IPS-NIHi11 (cell line): ENCODE measurements at places on chromosomes 7 and 10.
A peak's percentile ranks its signal among the peaks of the same experiment; 100 is the strongest.

DNA sequence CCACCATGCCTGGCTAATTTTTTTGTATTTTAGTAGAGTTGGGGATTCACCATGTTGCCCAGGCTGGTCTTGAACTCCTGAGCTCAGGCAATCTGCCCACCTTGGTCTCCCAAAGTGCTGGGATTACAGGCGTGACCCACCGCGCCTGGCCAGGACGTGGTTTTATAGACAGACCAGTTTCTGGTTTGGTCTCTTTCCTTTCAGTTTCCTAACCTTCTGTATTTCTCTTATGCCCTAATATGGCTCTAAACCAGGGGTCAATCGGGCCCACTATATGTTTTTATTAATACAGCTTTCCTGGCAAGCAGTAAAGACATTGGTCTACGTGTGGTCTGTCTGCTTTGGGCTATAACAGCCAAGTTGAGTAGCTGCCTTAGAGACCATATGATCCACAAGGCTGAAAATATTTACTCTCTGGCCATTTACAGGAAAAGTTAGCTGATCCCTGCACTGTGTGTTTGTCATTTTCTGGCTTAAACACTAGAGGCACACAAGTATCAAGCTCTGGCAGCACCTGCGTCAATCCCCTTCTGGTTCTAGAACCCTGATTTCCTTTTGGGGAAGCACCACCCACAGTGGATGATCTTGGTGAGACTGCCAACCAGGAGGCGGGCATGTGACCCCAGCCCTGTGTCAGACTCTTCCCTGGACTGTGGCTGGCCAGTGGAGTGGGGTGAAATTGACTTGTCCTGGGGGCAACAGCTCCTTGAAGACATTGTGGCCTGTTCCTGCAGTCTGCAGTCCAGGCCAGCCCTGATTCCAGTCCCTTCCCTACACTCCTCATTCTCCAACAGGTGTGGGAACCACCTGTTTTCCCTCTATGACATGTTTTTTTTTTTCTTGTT is 497.2 kb downstream of the PLXNA4 start:
- DNase-seq, result no peak

DNA sequence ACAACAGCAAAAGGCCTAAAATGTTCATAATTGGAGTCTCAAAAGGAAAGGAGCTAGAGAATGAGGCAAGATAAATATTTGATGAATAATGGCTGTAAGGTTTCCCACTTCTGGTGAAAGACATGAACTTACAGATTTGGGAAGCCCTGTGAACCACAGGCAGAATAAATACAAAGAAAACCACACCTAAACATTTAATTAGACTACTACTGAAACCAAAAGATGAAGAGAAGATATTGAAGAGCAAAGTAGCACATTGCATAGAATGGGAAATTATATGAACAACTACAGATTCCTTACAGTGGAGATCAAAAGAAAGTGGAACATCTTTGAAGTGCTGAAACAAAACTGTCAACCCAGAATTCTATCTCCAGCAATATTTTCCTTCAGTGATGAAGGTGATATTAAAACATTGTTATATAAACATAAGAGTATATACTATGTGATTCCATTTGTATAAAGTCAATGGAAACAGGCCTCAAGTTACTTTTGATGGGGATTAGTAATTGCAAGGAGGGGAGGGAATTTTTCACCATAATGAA is 191.3 kb upstream of the KAT6B start:
- DNase-seq, result no peak

DNA sequence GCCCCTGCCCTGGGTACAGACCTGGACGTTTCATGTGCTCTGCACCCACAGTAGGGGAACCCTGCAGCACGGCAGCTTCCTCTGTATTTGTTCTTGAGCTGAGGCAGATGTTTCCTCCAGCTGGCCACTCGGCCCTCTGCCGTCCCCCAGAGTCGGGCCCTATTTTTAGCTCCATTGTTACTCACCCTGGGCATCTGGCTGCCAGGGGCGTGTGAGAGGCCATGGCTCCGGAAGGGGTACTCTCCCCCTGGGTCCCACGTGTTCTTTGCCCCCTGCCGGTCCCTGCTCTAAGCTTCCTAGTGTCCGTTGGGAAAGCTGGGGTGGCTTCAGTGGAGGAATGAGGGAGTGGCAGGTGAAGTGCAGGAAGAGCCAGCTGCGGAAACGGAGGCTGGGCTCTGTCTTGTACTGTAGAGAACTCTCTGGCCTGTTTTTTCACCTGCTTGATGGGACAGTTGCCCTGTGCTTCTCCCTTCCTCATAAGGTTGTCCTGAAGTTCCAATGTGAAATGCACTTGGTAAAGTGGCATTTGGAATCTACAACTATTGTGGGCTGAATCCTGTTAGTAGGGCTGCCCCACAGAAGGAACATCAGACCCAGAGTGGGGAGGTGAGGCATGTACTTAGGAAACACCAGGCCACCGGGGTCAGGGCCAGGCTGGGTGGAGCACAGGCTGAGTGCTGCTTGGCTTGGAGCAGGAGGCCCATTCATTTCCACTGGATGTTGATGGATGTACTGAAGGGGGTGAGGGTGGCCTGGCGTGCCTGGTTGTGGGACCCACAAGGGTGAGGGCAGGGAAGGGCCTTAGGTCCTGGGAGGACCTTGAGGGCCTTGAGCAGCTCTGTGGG is 30.6 kb downstream of the PALD1 start:
- peak; percentile 72 for DNase-seq

GRCh38 chr10:47351899-47352815 is 4.0 kb downstream of the RBP3 start:
- DNase-seq, result no peak

DNA sequence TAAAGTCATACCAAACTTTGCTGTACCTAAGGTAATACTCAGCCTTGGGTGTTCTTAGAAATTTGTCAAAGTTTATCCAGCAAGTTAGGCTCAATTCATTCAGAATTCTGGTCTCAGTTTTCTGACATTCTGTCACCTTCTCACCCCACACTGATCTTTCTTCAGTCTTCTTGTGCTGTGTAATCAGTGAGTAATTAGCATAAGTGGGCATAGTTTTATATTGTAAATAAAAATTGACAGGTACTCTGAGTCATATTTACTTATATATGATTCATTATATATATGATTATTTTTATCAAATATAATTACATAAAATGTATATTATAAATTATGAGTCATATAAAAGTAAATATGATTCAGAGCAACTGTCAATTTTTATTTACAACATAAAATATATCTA is 170.9 kb upstream of the MAGI2 start:
- DNase-seq, result no peak

- DNase-seq, result no peak
These were observed 21.0 kb upstream of the OPALIN start for GRCh38 chr10:96379758-96380157.

- DNase-seq, result no peak
These were observed 60.2 kb downstream of the ZNF277 start for GRCh38 chr7:112266595-112267270.

GRCh38 chr7:57354679-57355338 is 95.2 kb upstream of the ZNF716 start:
- no peak for DNase-seq

- DNase-seq, result no peak
These were observed 179.9 kb upstream of the TMEM106B start for GRCh38 chr7:12031186-12031585.

GRCh38 chr7:7165372-7165771 is 17.0 kb upstream of the C1GALT1 start:
- DNase-seq, result no peak

DNA sequence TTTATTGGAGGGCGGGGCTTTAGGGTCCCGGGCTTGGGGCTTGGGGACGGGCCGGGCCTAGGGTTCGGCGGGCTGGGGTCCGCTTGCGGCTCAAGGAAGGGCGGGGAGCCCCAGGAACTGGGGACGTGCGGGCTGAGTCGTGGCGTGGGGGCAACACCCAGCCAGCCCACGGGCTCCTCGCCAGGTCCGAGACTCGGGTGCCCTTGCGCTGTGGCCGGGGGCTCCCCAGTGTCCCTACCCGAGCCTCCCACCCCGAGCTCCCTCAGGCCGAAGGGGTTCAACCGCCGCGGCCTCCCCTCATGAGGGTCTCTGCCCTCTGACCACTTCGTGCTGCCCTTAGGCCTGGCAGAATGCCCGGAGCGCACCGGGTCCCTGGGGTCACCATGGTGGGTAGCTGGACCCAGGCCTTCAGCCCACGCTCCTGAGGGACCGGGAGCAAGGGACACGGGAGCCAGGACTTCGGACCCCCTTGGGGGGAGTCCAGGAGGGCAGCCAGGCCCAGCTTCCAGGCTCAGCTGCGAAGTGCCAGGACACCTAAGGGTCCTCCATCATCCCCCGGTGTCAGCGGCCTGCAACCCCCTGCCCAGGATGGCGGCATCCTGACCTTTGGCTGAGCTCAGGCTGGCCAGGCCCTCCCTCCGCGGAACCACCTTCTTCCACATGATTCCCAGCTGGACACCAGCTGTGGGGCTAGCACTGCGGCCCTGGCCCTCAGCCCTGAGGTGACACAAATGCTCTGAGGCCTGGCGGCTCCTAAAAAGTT is 524 bp upstream of the FUOM start:
- no peak for DNase-seq

DNA sequence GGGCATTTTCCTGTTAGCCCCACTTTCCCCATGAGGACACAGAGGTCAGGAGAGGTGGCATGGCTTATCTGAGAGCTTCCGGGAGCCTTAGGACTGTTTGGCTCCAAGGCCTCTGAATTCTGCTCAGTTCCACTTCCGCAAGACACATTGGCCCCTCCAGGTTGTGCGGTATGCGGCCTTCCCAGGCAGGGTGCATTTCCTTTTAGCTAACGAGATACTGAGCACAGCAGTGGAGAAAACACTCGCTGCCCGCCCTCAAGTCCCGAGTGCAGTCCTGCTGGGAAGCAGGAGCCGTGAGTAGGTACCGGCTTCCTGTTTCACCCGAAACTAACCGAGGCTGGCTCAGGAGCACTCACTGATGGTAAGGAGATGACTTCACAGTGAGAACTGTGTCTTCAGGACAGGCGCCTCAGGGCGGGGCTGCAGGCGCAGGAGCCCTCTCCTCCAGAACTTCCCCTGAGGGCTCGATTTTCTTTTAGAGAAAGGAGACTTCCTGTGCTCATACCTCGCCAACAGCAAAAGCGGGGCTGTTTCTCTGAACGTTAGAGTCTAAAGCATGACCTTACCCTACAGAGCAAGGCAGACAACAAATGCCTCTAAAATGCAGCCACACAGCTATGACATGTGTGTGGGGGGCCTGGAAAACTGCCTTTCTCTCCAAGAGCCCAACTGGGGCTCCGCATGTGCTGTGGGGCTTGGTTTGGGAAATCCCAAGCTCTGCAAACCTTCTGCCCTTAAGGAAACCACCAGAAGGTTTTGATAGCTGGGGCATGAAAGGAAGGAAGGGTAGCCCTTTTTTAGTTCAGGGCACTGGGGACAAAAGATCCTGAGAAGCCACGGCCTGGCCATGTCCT is 25.9 kb downstream of the RGS10 start:
- no peak for DNase-seq
